Globus pallidus (tissue), 1 donor: ENCODE measurements at places on chromosomes 6 and 20.
A peak's percentile ranks its signal among the peaks of the same experiment; 100 is the strongest.

GRCh38 chr6:167892835-167893815 lies 66.4 kb downstream of the AFDN start:
- DNase-seq = no peak

DNA sequence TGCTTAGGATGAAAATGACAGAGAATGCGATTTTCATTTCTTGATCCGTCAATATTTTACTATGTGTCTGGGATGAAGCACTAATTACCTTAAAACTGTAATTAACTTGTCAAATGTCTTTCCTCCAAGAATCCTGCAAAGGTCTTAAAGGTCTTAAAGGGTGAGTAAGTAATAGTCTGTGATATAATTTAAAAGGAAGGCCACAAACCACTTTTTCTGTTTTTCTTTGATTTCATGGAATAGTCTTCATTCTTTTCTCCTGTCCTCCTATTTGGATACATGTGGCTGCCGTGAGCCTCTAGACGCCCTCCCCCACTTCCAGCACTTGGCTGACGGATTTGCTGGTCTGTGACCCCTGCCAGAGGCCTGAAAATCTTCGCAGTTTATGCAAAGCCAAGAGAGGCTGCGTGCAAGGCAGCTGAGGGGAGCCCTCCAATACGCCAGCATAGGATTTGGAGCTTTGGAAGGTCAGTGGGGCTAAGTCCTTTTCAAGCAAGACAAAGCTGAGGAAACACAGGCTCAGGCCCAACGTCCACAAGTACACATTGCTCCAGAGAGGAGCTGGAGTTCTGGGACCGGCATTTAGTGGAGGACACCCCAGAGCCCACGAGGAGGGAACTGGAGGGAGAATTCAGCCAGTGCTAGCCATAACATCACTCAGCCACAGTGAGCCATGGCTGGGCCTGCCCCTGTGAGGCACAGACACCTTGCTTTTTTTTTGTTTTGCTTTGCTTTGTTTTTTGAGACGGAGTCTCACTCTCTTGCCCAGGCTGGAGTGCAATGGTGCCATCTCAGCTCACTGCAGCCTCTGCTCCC lies 382.6 kb downstream of the SMOC2 start:
- DNase-seq = peak; percentile 22

- DNase-seq = no peak
Observed at GRCh38 chr20:60132827-60133670, 174.8 kb downstream of the CDH26 start.

GRCh38 chr6:81849248-81849647 lies 96.8 kb upstream of the TENT5A start:
- no peak for DNase-seq

DNA sequence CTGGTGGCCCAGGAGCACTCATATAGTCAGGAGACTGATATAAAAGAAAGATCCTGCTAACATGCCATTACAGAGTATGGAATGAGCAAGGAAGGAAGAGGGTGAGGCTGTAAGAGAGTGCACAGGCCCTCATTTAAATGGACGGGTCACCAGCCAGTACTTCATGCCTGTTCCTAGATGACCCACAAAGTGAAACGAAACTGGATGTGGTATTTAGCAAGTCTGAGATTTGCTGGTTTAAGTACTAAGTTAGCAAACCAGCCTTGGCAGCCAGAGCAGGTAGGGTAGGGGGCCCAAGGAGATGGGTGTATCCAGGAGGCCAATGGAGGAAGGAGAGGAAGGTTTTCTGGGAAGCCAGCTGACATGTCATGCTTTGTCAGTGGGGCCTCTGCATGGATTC lies 15.9 kb downstream of the NT5E start:
- no peak for DNase-seq
